ENCODE measurements at places on chromosomes 2 and 18.

GRCh38 chr2:238974501-238975166 is 126.7 kb downstream of the TWIST2 start:
- DNase-seq = no peak

DNA sequence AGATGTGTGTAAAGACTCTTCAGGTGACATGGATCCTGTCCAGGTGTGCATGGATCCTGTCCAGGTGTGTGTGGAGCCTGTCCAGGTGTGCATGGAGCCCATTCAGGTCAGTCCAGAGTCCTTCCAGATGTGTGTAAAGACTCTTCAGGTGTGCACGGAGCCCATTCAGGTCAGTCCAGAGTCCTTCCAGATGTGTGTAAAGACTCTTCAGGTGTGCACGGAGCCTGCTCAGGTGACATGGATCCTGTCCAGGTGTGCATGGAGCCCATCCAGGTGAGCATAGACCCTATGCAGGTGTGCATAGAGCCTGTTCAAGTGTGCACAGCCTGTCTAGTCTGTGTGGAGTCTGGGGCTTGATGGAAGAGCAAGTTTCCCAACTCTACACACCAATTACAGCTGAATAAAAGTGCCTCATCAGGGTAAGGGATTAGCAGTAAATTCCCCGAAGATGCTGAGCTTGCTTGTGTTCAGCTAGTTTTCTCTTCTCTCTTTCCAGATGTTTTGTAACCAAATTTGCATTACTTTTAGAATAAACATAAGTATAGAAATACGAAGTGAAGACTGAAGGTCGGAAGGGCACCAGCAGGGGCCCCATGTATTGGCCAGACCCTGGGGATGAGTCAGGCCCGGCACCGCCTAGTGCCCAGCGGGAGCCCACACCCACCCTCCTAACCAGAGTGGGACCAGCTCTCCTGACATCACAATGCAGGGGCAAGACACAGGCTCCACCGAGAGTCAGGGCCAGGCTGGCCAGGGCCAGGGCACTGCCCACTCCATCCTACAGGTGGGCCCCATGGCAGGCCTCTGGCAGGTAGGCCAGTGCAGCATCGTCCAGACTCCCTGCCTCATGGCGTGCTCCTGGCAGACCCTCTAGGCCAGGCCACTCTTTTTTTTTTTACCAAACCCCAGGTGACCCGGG is 38.6 kb upstream of the GPC1 start:
- DNase-seq = peak; percentile 43

DNA sequence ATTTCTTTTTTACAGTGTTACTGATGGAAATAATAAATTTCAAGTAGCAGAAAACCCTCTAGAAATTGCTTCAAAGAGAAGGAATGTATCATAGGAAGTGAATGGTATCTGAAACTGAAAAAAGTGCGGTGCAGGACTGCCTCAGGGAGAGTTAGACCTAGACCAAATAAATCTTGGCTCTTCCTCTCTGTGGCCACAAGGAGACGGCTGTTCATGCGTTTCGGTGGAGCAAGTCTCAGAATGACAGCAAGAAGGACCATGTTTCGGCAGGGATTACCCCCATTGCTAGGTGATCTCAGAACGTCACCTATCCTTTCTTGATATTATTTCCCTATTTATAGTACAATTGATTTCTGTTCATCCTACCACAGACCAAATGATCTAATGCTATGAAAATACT is 522.3 kb downstream of the SOX11 start:
- no peak for DNase-seq

- no peak for DNase-seq
These were observed 17.2 kb downstream of the SESTD1 start for GRCh38 chr2:179247318-179248023.

GRCh38 chr2:47007223-47007825 is 91.7 kb upstream of the MCFD2 start:
- DNase-seq = no peak

DNA sequence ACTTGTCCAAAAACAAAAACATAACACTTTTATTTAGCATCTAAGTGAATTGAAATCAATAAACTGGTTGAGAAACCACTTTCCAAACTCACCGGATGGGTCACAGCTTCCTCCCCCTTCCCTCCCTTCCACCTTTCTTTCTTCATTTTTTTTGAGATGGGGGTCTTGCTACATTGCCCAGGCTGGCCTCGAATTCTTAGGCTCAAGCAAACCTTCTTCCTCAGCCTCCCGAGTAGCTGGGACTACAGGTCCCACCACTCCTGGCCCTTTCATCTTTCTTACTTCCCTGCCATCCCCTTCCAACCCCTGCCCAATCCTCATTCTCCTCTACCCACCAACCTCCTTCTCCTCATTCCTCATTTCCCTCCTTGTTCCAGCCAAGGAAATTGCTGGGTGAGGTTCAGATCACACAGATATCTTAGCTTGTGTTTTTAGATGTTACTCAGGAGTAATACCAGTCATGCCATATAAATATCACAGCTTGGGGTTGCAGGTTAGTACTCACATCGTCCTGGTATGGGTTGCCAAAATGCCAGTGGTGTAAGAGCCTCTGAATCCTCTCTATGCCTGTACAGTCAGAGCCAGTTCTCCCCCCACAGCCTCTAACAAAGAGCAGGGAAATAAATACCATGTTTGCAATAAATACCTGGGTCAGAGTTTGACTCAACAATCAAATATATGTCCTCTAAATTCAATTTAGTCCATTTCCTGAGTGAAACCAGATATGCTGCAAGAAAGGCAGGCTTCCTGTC is 132.7 kb upstream of the NDUFV2 start:
- no peak for DNase-seq

- DNase-seq = peak; percentile 55
These were observed 204.0 kb downstream of the MGAT5 start for GRCh38 chr2:134457765-134458472.

GRCh38 chr2:234995332-234996068 is 43.7 kb downstream of the SH3BP4 start:
- no peak for DNase-seq

DNA sequence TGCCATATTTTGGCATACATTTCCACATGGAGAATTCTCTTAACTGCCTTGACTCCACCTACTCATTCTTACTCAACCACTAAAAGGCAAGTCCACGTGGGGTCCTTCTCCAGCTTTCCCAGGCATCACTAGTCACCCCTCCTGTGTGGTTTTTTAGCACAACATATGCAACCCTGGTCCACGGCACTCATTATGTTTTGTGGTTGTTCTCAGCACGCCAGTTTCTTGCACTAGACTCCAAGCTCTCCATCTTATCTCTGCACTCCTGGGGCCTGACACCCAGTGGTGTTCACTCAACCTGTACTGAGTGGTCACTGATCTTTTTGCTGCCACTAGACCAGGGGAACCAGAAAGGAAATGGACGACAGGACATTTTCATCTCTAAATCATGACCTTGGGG is 18.0 kb downstream of the MARCHF4 start:
- DNase-seq = peak; percentile 28

All from left lobe of liver (tissue), 2 donors.